ENCODE measurements at places on chromosomes 5 and 9. TPM values are rescaled to one million over a fixed set of nuclear protein-coding genes. Genes with fewer than 3 reads are reported as not detected.

The CKS2 gene
- 78.0 TPM for total RNA-seq

The AQP3 gene
- total RNA-seq = 0.97 TPM

The DNM1 gene
- total RNA-seq = 36.1 TPM

The PCDHB2 gene
- 0.32 TPM for total RNA-seq

The NSMF gene
- 22.0 TPM for total RNA-seq

The TAF1L gene
- not detected for total RNA-seq

Data from fibroblast of villous mesenchyme (primary cell).